ENCODE measurements at places on chromosomes 3 and 15. TPM values are rescaled to one million over a fixed set of nuclear protein-coding genes. Genes with fewer than 3 reads are reported as not detected.

The KBTBD8 gene
- total RNA-seq: 0.73 TPM

The FBLN2 gene
- total RNA-seq: 2.5 TPM

The HDAC11 gene
- total RNA-seq: 8.0 TPM

The C3orf33 gene
- total RNA-seq: 6.2 TPM

The CPA3 gene
- not detected for total RNA-seq

The MINAR1 gene
- 0.61 TPM for total RNA-seq

The ALDH1L1 gene
- 0.30 TPM for total RNA-seq

Measured in A549 treated with Hydrocortisone at 1 μM for 4 hours (cell line).